Bronchus fibroblast of lung (primary cell): ENCODE measurements at places on chromosomes 12 and 14. TPM values are rescaled to one million over a fixed set of nuclear protein-coding genes. Genes with fewer than 3 reads are reported as not detected.

Gene ESR2
- total RNA-seq = not detected in 2 replicates

Gene KERA
- total RNA-seq = not detected in 2 replicates

Gene HECTD4
- 4.9 and 5.7 TPM in 2 replicates for total RNA-seq

Gene CLEC4D
- not detected in 2 replicates for total RNA-seq

Gene RERGL
- not detected in 2 replicates for total RNA-seq
